RPMI7951 (cell line): ENCODE measurements at places on chromosomes 5 and 9.

- no peak for DNase-seq
Observed at GRCh38 chr5:39605588-39606575, 181.1 kb upstream of the DAB2 start.

GRCh38 chr9:121651008-121651294 lies 483 bp upstream of the DAB2IP start:
- DNase-seq, result no peak

DNA sequence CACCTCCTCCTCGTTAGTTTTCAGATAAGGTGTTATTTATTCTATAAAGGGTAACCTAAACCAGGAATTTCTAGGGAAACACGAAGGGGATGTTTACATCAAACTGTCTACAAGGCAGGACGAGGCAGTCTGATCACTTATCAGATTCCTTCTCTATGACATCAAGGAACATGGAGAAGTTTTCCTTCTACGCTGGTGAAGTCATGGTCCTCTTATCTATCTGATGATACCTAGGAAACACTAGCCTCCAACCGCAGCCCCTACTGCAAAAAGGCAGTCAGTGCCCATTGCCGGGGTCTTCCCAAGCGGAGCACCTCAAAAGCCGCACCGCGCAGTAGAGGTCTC lies 1.5 kb downstream of the MPDZ start:
- no peak for DNase-seq

- DNase-seq, result peak; percentile 91
Observed at GRCh38 chr9:105296877-105297287, 52.4 kb downstream of the SLC44A1 start.
